ENCODE measurements at places on chromosomes 3 and 15. TPM values are rescaled to one million over a fixed set of nuclear protein-coding genes. Genes with fewer than 3 reads are reported as not detected.

- DNase-seq = no peak
Observed at GRCh38 chr15:36888011-36888992, 212.0 kb downstream of the MEIS2 start.

DNA sequence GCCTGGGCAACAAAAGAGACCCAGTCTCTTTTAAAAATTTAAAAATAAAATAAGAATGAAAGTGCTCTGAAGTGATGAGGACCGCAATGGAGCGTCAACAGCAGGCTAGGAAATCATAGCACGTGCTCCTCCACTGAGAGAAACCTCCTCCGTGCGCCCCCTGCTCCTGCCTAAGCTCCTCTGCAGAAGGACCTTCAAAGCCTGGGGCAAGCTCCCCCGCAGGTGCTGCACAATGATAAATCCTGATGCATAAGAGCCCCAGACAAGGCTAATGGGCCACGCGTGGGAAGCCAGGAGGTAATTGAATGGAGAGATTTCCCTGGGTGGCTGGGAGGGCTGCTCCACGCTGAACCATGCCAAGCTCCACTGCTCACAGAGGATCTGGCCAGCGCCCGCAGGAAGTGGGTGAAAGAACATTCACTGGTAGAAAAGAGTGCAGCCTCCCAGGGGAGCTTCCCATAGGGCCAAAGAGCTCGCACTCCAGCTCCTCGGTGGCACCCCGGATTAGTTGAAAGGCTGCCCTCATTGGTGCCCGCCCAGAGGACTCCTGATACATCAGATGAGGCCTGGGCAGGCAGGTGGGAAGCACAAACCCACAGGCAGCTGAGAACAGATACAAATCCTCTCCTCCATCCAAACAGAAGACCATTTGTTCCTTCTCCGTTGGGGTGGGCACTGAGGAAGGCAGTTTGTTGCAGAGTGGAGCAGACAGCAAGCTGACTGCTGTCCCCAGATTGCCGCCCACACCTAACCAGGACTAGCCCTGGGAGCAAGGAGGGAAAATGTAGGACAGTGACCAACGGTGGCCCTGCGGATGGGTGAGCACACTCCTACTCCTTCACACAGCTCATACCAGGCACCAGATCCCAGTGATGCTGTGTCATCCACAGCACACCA, 52.5 kb downstream of the CPN2 start:
- no peak for DNase-seq

The CPLX3 gene
- total RNA-seq = 0.26 TPM

GRCh38 chr3:160010578-160010977, 21.9 kb downstream of the IL12A start:
- no peak for DNase-seq

- DNase-seq = no peak
Observed at GRCh38 chr15:50260969-50261496, 4.5 kb downstream of the HDC start.

GRCh38 chr15:72034351-72034750, 83.6 kb downstream of the MYO9A start:
- DNase-seq = no peak
